ENCODE measurements at places on chromosomes 3 and 15.
A peak's percentile ranks its signal among the peaks of the same experiment; 100 is the strongest.

DNA sequence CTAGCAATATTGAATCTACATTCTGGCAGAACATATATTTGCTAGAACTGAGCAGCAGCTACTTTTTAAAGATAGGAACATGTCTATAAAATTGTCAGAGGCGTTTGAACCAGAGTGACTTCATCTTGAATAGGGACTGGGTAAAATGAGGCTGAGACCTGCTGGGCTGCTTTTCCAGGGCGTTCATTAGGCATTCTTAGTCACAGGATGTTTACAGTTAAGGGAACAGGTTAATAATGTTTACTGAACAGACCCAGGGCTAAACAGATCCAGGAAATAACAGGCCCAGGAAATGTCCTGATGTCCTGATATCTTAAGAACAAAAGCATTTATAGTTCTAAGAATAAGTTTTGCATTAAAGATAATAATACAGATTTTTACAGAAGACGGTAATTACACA is 34.5 kb upstream of the B3GALNT1 start:
- DNase-seq: no peak

DNA sequence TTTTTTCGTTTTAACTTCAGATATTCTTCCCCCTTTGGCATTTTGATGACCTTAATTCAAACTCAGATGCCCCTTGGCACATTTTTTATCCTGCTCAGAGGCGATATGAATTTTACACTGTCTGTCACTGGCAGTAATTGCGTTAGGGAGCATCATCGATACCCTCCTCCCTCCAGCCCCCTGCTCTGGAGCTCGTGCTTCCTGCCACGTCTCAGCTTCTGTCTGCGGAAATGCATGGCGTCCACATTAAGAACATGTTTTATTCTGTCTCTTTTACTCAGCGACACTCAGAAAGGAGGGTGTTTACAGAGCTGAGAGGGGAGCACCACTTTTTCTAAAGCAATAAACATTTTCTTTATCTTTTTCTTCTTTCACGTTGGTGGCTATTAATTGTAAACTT is 254.2 kb downstream of the EBLN2 start:
- no peak for DNase-seq

- no peak for DNase-seq
Measured at GRCh38 chr15:90402223-90402622, 14.2 kb downstream of the IQGAP1 start.

DNA sequence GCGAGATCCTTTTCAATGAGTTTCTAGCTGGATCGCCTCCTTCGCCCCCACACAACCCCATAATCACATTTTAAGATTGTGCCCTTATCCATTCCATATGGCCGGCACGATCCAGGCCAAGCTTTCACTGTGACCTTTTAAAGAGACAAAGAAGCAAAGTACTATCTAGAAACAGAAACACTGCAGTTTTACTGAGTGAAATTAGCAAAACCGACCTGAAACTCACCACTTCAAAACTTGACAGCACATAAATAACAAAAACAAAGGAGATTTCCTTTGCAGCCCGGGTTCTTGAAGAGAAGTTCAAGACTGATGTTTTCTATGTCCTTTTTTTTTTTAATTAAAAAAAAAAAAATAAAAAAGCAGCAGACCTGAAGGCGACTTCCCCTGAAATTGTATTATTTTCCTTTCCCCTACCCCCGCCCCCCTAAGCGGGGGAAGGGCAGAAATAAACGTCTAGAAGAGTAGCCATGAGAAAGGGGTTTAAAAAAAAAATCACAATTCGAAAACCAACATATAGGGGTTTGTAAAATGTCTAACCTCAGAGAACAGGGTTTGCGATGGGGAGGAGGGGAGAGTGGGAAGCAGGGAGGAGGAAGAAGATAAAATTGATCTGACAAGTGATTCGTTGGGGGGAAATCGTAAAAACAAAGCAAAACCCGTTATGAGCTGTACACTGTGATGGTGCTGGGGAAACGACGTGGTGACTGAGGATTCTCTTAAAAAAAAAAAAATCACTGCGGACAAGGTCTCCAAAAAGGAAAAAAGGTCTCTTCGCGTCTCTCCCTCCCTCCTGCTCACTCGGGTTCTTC is 1.5 kb downstream of the SATB1 start:
- no peak for DNase-seq

GRCh38 chr3:98798820-98799219 is 35.7 kb downstream of the ST3GAL6 start:
- DNase-seq: no peak

DNA sequence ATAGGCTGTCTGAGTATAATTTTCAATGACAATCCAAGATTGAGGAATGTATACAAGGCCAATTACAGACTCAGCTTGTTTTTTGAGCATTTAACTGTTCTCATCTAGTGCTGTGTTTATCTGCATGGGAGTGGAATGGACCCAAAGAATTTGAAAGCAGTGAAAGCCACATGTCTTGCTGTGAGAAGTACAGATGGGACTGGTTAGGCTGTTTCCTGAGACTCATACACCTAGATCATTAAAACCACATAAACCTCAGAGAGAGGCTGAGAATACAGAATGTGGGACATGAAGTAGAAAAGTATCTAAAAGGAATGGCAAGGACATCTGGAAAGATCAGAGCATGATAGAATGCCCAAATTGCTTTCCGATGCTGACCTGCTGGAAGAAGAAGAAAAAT is 224.6 kb downstream of the NLGN1 start:
- DNase-seq: no peak

DNA sequence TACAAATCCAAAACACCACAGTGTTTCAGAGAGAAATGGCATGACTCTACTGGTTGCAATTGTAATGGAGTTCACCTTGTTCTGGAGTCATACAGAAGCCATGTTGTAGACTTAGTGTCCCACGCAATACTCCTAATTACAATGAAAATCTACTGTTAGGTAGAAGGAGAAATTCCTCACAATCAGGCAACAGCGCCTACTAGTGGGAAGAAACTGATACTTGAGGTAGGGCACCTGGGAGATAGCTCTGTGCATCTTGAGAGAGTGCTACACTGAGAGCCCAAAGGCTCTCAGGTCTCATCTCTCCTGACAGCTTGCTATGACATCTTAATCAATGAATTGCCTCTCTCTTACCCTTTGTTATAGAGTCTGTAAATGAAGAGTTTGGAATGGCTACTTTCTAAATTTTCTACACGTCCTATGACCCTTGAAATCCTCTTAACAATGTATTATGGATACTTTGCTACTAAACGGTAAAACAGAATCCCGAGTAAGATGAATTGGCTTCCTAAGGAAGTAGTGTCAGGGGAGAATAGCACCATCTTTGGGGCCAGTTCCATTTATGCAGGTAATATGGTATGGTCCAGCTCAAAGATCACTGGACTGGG is 422.7 kb upstream of the TPRG1 start:
- DNase-seq: no peak

DNA sequence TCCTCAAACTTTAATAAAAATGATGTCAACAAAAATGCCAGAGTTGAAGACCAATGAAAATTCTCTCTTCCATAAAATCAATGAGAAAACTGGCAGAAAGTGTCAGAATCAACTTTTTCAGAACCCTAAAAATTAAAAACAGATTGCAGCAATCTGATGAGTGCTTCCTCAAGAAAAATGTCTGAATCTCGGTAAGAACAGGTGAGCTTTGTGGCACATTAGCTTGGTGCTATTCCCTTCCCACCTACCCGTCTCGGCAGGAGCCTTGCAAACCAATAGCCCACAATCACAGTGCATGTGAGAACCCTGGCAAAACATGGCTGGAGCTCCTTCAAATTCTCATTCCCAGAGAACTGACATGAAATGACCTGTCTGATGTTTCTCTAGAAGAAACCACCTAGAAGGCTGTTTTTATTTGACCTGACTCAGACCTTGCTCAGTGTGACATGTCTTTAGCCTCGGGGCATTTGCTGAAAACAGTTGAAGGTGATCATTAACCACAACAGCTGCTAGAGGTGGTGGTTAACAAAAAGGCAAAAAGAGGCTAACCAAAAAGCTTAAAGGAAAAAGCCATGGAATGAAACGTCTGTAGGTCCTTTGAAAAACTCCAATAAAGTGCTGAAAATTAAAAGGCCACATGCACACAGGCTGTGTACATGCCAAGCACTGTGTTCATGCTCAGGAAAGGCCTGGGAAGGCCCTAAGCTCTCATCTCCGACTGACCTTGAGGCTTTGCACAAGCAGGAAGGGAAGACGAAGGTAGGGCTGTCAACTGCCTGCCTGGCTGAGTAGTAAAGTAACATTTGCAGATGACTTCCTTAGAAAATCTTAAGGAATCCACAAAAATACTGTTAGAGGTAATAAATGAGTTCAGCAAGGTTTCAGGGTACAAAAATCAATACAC is 253.0 kb upstream of the NSMCE3 start:
- DNase-seq: no peak

DNA sequence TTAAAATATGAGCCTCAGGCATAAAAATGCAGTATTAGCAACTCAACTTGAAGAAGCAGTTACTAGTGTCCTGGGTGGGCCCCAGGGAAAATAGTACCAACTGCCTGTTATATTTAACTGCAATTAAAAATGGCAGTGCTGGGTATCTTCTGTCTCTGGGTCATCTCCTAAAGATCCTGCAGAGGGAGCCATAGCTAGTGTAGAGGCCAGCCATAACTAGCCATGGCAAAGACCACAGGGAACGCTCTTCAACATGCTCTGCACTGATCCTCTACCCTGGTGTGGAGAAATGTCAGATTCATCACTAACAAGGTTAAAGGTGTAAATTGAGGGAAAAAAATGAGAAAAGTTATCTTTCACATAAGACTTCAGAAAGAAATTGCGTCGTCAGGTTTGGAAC is 181.3 kb downstream of the SNRPN start:
- no peak for DNase-seq

GRCh38 chr3:42820746-42821051 is 11.5 kb downstream of the ACKR2 start:
- DNase-seq: no peak

DNA sequence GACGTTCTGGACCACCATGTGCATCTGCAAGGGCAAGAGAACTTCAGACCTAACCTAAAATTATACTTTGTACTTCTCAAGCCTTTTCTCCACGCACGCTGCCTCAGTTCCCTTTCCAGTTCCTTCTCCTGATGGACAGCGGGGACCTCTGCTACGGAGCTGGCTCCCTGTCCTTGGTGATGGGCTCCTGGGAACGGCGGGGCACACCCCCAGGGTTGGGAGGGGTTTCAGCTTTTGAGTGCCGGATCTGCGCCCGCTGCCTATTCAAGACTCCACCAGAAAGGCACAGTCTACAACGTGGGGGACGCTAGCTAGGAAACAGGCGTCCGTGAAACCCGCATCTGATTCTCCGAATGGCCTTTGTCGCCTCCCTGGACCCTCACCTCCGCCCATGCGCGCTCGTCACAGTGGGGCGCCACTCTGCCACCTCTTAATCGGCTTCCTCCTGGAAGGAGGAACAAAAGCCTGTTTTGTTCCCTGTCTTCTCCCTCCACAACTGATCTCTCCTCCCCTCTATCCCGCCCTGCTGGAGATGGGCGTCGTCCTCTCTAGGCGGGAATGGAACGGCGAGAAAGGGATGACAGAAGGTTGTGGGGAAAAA is 2.2 kb downstream of the GPR149 start:
- no peak for DNase-seq

DNA sequence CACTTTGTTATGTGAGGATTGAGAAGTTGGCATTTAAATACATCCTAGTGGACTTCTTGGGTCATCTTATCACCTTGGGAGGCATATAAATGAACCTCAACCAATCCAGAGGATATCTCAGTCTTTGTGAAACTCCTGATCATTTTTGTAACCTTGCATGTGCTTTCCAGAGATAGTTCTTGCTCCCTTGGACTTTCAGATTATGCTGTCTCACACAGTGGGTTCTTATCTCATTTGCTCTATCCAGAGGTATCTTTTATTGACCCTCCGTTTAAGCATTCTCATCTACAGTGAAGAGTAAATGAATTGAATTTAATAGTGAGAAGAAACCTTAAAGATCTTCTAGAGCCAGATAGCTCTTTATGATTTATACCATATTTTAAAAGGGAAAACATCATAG is 10.4 kb downstream of the ARMC8 start:
- no peak for DNase-seq

DNA sequence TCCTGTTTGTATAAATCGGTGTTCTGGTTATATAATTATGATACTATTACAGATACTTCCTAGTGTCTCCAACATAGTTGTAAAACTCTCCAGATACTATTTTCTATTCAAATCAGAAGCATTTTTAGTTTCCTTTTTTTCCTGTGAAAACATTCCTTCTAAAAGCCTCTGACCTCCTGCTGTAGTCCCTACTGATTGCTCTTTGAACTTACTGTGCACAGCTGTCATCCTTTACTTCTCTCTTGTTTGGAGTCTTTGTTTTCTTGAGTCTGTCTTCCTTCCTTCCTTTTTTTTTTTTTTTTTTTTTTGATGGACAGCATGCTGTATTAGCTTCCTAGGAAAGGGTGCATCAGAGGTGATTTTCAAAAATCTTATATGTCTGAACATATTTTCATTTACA is 28.9 kb downstream of the NR2C2 start:
- no peak for DNase-seq

- no peak for DNase-seq
Measured at GRCh38 chr3:55511895-55512570, 24.9 kb upstream of the WNT5A start.

GRCh38 chr3:175046601-175047000 is 187.5 kb downstream of the NAALADL2 start:
- no peak for DNase-seq

- no peak for DNase-seq
Measured at GRCh38 chr3:64268926-64269325, 43.7 kb upstream of the PRICKLE2 start.

DNA sequence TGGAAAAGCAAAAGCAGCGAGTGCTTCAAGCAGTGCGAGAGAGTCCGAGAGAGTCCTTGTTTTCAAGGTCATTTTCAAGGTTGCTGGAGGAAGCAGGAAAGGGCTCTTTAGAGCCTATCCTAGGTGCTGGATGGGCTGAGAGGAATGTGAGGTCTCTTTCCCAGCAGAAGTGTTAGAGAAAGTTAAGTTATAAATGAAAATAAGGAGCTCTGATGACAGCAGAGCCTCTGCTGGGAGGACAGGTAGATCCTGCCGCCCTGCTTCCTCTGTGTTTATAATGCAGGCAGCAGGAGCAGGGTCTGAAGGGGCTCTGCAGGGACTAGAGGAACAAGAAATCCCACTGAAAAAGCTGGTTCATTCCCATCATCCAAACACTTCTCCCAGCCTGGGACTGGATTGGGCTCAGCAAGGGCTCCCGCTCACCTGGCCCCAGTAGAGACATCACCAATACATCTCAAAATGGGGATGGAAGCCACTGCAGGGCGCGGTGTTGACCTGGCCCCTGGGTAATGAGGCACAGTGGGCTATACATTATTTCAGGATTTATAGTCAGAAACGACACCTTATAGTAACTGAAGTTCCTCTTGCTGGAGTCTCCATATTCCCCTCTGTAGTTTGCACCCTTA is 41.5 kb upstream of the RAB6B start:
- DNase-seq: no peak

GRCh38 chr15:63157891-63158431 is 684 bp upstream of the RPS27L start:
- peak; percentile 29 for DNase-seq

GRCh38 chr15:73464602-73465001 is 21.6 kb downstream of the REC114 start:
- DNase-seq: peak; percentile 3

- no peak for DNase-seq
Measured at GRCh38 chr3:107416138-107416537, 38.9 kb downstream of the CCDC54 start.

- no peak for DNase-seq
Measured at GRCh38 chr3:100910986-100911385, 82.2 kb downstream of the ABI3BP start.

- DNase-seq: no peak
Measured at GRCh38 chr3:50418850-50419249, 59.5 kb upstream of the TMEM115 start.

GRCh38 chr3:129503471-129504291 is 24.8 kb upstream of the RHO start:
- no peak for DNase-seq

GRCh38 chr3:148005456-148005855 is 596.3 kb downstream of the ZIC1 start:
- DNase-seq: no peak

Measured in GM19239 (cell line).